Vagina (tissue), 2 donors: ENCODE measurements at places on chromosomes 13 and 19. TPM values are rescaled to one million over a fixed set of nuclear protein-coding genes. Genes with fewer than 3 reads are reported as not detected.

DNA sequence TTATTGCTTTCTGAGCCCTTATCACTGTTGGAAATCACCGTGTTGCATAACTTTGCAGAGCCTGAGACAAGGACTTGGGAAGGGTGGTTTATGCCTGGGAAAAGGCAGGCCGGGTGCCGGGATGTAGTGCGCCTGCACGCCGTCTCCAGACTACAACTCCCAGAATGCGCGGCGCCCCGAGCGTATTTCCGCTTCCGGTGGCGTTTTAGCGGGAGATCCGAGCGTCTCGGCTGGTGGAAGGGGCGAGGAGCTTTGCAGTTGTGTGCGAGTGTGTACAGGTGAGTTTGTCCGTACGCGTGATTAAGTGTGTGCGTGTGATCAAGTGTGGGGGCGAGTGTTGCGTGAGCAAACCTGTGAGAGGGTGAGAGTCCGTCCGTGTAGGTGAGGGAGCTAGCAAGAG is 75.4 kb downstream of the PEG3 start:
- DNase-seq, result no peak

The OR10H4 gene
- total RNA-seq, result not detected

- DNase-seq, result no peak
Measured at GRCh38 chr13:101307181-101307701, 109.1 kb downstream of the NALCN start.

DNA sequence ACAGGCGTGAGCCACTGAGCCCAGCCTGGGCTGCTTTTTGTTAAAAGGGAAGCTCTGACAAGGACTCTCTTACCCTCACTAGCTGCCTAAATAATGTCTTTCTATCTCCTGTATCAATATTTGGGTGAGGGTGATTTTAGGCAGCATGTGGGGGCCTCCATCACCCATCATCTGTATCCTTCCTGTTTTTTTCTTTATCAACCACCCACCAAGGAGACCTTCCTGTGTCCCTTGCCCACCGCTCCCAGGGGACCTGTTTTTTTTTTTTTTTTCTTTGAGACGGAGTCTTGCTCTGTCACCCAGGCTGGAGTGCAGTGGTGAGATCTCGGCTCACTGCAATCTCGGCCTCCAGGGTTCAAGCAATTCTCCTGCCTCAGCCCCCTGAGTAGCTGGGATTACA is 5.4 kb upstream of the NDUFB7 start:
- no peak for DNase-seq

DNA sequence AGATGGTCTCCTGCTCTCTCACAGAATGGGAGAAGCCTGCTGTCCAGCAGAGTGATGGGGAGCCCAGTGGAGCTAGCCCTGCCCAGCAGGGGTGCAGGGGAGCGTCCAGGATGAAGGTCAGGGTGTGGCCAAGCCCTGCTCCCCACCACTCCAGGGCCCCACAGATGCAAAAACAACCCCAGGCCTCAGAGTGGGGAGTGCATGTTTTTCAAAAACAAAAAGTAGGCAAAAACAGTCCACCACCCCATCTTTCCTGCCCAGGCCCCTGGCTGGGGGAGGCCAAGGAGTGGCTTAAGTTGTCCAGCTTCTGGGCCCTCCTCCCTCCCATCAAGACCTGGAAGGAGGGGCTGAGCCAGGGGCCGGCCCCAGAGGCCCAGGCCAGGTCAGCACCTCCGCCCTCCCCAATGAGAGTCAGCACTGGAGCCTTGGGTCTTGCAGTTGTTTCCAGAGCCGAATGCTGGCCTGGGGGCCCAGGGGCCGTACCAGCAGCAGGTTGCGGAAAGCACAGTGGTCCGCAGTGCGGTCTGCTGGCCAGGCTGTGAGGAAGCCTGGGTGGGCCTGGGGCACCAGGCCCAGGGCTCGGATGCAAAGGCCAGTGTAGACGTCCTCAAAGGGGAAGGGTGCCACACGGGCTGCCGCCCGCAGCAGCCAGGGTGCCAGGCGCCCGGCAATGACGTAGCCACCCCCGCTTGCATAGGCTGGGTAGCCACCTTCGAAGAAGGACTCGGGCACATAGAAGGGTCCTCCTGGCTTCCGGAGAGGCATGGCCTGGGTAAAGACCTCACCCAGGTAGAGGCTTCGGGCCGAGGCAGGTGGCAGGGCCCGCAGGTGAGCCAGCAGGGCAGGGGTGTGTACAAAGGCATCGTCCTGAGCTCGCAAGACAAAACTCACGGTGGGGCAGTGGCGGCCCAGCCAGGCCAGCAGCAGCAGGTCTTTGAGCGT is 1.7 kb downstream of the B3GNT8 start:
- DNase-seq, result no peak

The C19orf38 gene
- 2.5 TPM for total RNA-seq

- DNase-seq, result no peak
Measured at GRCh38 chr19:3229346-3229743, 4.9 kb downstream of the CELF5 start.

The LACC1 gene
- total RNA-seq, result 2.9 TPM

DNA sequence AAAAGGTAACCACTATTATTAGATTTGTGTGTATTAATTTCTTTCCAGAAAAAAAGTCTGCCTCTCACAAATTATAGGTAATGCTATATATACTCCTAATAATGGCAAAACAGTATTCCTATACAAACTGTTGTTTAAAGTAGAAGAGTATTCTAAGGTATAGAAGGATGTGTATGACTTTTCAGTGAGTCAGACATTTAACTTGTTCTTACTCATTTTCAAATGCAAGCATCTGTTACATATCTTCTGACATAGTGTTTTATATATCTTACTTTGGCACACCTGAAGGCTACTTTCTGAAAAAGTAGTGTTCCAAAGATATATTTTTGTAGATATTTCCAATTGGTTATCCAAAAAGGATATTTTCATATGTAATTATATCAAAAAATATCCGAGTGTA is 3.5 kb upstream of the SLITRK5 start:
- no peak for DNase-seq

The PSG3 gene
- total RNA-seq, result not detected

- no peak for DNase-seq
Measured at GRCh38 chr19:5903056-5903623, 450 bp downstream of the NDUFA11 start.

DNA sequence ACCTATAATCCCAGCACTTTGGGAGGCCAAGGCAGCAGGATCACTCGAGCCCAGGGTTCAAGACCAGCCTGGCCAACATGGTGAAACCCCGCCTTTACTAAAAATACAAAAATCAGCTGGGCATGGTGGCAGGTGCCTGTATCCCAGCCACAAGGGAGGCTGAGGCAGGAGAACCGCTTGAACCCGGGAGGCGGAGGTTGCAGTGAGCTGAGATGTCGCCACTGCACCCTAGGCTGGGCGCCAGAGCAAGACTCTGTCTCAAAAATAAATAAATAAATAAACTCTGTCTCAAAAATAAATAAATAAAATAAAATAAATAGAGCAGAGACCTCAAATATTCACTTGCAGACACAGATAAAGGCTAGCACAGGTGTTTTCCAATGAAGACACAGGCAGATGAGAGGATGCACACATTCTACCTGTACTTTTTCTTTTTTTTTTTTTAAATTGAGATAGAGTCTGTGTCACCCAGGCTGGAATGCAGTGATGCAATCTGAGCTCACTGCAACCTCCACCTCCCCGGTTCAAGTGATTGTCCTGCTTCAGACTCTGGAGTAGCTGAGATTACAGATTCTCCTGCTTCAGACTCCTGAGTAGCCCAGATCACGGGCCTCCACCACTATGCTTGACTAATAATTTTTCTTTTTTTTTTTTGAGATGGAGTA is 2.7 kb upstream of the RPS16 start:
- DNase-seq, result no peak

The PLIN4 gene
- 69.5 TPM for total RNA-seq

DNA sequence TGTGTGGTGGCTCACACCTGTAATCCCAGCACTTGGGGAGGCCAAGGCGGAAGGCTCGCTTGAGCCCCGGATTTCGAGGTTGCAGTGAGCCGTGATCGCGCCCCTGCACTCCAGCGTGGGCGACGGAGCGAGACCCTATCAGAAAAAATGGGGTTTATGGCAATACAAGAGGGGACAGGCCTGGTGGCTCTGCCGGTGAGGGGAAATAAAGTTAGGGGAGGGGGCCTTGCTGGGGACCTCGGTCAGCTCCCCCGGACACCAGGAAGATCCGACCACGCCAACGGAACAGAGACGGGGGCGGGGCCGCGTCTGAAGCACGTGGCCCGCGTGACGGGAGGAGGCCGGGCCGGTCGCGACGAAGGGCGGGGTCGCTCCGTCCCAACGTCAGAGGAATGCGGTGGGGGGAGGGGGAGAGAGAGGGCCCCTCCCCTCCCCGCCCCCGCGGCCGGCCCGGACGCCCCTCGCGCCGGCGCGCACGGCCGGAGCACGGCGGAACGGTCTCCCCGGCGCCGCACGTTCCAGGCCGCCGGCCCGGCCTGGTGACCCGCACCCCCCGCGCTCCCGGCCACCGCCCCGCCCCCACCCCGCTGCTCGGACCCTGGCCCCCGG is 1.9 kb upstream of the HNRNPL start:
- DNase-seq, result no peak

The DAPK3 gene
- total RNA-seq, result 62.4 TPM

DNA sequence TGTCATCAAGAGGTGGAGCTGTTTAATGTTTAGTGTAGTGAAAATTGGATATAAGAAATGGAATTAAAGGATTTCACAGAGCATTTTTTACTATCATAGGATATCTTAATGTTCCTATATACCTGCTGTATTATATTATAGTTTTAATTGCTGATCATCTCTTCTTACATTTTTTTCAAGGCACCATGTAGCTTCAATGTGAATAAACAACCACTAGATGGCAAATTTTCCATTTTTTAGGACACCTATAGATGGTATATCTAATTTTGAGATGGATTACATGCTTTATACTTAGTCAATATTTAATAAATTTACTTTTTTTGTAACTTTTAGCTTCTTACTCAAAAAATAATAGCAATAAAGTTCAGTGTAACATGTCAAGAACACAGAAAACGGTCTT is 9.0 kb upstream of the ATXN8OS start:
- DNase-seq, result no peak

The CEACAM4 gene
- total RNA-seq, result not detected

DNA sequence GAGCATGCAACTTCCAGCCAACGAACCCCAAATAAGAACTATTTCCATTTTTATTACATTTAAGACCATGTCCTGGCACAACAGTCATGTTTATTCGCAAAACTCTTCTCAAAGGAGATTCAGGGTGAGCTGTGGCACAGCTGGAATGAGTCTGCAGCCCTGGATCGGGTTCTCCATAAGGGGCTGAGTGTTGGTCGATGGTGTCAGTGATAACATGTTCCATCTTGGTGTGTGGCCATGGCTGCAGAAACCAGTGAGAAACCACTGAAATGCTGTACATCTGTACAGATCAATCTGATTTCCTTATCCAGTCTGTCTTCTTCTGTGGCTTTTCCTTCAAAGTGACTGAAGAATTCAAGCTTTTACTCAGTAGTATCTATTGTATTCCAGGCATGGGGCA is 15.2 kb downstream of the FAM124A start:
- DNase-seq, result no peak

DNA sequence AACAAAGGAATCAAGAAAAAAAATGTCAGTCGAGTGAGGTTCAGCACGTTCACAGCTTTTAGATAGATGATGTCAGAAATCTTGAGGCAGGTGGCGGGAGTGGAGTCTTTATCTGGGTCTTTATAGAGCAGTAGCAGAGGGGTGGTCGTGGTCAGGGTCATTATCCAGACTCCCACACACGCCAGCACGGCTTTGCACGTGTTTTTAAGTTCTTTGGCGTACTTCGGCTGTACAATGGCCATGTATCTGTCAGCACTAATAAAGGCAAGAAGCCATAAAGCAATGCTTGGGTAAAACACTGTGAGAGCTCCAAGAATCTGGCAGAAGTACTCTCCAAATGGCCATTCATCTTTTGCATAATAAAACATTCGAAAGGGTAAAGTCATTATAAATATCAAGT is 2.9 kb downstream of the GPR18 start:
- no peak for DNase-seq

- DNase-seq, result no peak
Measured at GRCh38 chr19:14818588-14818987, 16.4 kb downstream of the OR7A5 start.

The ZNF738 gene
- total RNA-seq, result 5.4 TPM

The MKNK2 gene
- total RNA-seq, result 185 TPM

The FBXO17 gene
- 44.0 TPM for total RNA-seq

The FFAR1 gene
- not detected for total RNA-seq

DNA sequence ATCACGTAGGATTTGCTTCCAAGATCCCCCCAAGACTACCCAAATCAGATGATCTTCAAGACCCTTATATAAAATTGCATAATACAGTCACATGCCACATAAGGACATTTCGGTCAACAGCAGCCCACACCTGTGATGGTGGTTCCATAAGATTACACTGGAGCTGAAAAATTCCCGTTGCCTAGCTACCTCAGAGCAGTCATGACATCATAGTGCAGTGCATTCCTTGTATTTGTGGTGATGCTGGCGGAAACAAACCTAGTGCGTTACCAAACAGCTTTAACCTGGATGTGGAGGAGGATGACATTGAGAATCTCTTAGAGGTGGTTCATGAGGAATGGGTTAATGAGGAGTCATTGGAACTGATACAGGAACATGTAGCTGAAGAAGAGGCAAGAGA is 4.8 kb downstream of the ZNF766 start:
- no peak for DNase-seq

DNA sequence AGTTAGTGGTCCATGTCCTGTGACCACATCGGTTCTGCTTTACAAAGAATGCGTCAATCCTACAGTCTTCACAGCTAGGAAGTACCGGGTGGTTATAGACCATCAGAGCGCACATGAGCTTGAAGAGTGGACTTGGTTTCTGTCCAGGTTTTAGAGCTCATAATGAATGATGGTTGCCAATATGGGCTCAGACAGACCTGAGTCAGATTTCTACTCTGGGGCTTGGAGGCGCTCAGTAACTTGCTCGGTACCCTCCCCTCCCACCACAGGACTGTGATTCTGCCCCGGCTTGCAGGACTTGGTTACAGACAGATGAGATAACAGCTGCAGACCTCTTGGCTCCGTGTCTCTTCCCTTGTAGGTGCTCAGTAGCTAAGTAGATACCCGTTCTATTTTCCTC is 284.7 kb downstream of the TSHZ3 start:
- no peak for DNase-seq

- DNase-seq, result no peak
Measured at GRCh38 chr13:77521595-77522367, 13.7 kb upstream of the SCEL start.

DNA sequence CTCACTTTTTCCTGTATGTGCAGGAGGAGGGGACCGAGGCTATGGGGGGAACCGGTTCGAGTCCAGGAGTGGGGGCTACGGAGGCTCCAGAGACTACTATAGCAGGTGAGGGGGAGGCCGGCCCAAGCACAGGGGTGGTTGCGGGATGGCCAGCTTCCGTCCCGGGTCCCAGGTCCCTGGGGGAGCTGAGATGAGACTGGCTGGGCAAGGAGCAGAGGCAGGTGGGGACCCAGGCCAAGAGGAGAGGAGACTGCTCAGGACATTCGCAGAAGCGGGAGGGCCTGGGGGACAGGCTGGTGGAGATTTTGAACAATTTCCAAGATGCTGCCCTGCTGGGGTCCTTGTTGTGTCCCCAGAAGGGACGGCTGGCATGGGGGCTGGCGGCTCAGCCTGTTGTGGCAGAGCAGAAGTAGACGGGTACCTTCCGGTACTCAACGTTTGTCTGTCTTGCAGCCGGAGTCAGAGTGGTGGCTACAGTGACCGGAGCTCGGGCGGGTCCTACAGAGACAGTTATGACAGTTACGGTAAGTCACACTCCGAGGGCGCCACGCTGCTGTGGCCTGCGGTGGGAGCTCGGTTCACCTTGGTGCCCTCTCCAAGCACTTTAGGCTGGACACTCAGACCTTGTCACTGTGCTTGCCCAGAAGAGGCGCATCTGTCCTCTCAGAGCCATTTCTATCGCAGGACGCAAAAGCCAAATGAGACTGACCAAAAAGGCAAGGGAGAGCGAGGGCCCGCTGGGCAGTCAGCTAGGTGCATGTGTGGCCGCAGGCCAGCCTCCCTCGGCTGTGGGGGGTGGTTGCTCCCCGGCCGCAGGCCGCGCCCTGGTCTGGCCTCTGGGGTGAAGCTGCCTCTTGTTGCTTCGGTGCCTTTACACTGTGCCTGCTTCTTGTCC is 2.6 kb downstream of the CIRBP start:
- DNase-seq, result no peak
